ENCODE measurements at places on chromosomes 6 and 20. TPM values are rescaled to one million over a fixed set of nuclear protein-coding genes. Genes with fewer than 3 reads are reported as not detected.

The HRH3 gene
- not detected for total RNA-seq

The ZGPAT gene
- 7.0 TPM for total RNA-seq

The TAF11 gene
- 25.9 TPM for total RNA-seq

The NR2E1 gene
- not detected for total RNA-seq

The ASIP gene
- not detected for total RNA-seq

The BFSP1 gene
- 1.7 TPM for total RNA-seq

The HLA-DQB1 gene
- not detected for total RNA-seq

The DBNDD2 gene
- total RNA-seq: 5.0 TPM

The ADGRG6 gene
- 8.5 TPM for total RNA-seq

The AURKA gene
- 17.9 TPM for total RNA-seq

The SLC26A8 gene
- total RNA-seq: not detected

The LY6G6D gene
- total RNA-seq: not detected

The OLIG3 gene
- total RNA-seq: not detected

The SPDEF gene
- total RNA-seq: not detected

The PLEKHG1 gene
- 17.2 TPM for total RNA-seq

The DLK2 gene
- 0.22 TPM for total RNA-seq

The MYCT1 gene
- total RNA-seq: 256 TPM

The CYP24A1 gene
- total RNA-seq: not detected

The PROKR2 gene
- total RNA-seq: not detected

GRCh38 chr6:170082067-170082466, 208.8 kb downstream of the DLL1 start:
- no peak for DNase-seq

GRCh38 chr6:43748765-43749164, 21.2 kb upstream of the VEGFA start:
- no peak for DNase-seq

GRCh38 chr6:77341058-77341986, 122.0 kb downstream of the HTR1B start:
- DNase-seq: peak; percentile 11

DNA sequence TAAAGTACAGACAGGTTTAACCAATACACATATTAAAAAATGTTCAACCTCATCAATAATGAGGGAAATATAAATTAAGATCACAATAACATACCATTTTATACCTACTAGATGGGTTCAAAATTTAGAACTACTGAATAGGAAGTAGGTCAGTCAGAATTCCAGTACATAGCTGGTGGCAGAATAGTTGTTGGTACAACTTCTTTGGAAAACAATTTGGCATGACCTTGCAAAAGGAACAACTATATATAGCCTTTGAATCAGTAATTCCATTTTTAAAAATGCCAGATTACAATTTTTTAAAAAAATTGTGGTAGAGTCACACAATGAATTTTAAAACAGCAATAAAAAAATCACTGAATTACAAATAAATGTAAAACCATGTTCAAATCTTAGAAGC, 165.6 kb downstream of the CDK19 start:
- no peak for DNase-seq

DNA sequence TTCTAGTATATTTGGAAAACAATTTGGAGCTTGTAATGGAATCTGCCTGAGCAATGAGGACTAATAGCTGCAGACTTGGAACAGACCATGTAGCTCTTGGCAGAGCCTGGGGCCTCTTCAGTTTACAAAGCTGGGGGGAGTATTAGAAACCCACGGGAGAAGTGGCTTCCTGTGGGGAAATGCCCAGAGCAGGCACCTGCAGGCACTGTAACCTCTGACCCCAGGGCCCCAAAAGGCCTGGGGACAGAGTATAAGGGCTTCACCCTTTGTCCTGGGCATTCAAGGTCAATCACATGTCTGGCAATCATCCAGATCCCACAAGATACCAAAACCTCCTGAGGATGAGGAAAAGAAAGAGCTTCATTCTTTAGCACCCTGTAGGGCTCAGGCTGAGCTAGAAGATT, 19.4 kb downstream of the PKIG start:
- peak; percentile 69 for DNase-seq

DNA sequence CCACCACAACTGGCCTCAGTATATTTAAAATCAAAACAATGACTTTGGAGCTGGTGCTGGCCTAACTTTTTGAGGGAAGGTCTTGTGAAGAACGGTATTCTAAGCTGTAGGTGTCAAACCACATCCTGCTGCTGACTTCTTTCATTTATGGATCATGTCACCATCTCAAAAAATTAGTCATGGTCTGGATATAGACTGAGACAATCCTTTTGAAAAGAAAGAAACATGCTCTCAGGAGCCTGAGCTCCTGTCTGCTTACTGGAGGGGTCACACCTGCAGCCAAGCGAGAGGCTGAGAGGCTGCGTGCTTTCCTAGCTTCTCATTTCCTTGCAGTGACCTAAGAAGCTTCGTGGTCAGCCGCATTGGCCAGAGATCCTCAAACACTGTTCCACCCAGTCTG, 55.2 kb downstream of the TIAM2 start:
- DNase-seq: peak; percentile 55

GRCh38 chr6:5378331-5378730, 117.0 kb downstream of the FARS2 start:
- DNase-seq: no peak

DNA sequence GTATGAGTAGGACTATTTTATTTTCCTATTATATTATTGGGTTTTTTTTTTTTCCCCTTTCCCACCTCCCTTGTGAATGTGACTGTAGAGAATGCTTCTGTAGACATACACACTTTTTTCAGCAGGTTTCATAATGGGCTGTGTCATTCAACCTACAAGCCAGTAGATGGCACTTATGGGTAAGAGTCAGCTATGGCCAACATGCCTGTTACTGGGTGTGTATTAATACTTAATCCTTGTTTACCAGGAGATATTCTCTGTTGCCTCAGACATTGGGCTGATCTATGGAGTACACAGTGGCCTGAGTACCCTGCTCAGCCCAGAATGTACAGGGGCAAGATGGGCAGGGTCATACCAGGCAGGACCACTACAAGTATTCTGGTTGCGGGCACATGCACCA, 382.5 kb downstream of the EPHA7 start:
- DNase-seq: no peak

DNA sequence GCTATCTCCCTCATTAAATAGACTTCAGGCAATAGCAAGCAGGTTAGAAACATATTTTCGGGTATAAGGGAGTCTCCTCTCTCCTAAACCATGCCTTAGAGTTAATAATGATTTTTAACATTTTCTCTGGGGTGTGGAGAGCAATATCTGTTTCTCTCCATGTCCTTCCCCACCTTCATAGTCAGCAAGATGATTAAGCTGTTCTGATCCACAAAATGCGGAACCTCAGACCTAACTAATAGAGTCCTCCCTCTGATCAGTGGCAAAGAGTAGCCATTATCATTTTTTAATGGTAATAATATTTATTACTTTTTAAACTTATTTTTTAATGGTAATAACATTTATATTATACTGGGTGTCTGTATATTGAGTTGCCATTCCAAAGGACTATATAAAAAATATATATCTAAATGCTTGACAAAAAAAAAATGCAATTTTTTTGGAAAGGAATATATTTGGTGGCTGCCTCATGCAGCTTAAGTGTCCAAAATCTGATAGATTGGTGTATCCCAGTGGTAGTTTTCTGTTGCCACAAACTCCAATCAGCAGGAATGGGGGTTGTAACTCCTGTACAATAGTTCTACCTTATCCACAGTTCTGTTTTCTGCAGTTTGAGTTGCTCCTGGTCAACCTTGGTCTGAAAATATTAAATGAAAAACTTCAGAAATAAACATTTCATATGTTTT, 14.0 kb upstream of the BTN3A2 start:
- no peak for DNase-seq

DNA sequence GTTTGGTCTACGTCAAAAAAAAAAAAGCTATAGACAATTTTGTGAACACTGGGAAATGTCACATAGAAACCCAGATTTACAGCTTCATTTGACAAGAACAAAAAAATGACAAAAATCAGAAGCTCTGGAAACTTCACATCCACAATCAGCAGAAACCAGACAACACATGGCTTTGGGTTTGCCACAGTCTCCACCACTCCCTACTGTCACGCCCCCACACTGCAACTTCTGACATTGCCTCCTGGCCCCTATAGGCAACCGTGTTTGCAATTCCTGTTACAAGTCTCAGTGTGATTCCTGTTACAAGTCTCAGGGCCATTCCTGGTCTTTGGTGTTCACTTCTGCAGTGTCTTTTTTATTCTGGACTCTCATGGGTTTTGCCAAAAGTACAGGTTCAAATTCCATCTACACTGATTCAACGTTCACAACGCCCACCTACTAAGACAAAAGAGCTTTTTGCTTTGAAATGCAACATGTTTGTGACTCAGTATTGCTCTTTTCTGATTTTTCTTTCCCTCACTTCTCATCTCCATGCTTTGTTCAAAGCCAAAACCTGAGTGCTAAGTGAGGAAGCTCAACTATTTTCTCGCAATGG, 12.0 kb downstream of the CNKSR3 start:
- no peak for DNase-seq

DNA sequence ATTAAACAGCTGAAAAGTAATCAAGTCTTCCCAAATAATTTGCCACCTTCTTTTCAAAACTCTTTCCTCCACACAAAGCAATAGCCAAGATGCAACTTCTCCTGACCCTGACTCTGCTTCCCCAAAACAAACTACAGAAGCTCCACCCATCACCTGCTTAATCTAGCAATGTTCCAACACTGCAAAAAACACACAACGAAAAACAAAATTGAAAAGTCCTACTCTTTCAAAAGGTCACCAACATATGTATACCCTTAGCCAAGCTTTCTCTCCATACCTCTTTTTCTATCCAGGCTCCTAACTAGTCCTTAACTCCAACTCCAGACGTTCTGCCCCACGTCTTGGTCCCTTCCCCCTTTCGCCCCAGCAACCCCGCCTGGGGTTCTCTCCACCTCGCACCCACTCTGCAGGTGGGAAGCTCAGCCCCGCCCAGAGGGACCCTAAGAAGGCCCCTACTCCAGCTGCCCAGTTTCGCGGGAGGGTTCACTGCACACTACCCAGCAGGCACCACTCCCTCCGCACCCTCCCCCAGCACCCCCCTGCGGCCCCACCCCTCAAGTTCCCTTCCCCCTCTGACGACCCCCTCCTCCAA, 717 bp downstream of the CSNK2A1 start:
- DNase-seq: no peak

DNA sequence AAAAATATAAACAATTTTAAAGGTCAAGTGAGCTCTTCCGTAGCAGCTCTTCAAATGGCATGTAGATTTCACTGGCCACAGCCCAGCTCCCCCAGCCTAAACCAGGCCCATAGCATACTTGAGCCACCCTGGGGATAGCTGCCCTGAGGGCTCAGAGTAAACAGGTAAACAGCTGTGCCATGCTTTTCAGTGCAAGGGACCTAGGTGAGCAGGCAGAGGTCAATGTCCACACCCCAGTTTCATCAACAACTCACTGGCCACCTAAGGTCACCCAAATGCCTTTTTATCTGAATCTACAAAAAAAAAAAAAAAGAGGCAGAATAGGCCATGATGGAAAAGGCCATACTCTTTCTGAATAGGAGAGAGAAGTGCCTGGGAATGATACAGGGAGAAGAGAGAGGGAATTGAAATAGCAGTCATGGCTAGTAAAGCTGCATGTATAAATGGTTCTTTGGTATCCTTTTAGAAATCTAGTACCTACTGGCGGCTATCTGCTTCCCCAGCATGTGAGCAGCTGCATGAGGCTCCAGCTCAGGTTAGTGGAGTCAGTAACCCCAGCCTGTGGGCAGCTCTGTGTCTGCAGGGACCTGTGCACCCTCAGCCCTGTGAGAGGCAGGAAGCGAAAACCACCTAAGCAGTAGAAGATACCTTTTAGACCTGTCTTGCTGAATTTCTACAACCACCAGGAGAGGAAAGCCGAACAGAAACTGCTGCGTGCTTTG, 77.0 kb downstream of the FOXA2 start:
- DNase-seq: no peak

GRCh38 chr6:36268478-36269275, 1.2 kb upstream of the PNPLA1 start:
- no peak for DNase-seq

DNA sequence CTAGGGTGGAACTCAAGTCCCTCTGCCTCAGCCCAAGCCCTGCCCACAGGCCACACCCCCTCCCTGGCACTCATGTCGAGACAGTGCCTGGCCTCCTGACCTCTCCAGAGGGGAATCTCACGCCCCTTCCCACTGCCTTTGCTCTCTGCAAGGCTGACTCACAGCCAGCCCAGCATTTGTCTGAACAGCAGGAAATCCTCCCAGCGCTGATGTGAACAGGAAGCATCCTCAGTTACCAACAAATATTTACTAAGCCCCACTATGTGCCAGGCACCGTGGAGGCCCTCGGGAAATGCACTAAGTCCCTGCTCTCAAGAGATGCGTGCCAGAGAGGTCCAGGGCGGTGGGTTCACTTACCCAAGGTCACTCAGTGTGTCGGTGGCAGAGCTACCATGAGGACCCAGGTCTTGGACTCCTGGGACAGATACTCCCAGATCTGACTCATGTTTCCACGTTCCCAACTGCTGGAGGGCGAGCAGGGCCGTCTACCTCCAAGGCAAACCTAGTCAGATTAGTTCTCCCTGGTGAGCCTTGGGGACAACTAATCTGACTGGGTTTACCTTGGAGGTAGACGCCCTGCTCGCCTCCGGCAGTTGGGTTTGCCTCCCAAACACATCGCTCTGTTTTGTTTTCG, 7.8 kb downstream of the ADA start:
- peak; percentile 99 for DNase-seq

GRCh38 chr6:129606664-129607063, 103.3 kb downstream of the ARHGAP18 start:
- no peak for DNase-seq

DNA sequence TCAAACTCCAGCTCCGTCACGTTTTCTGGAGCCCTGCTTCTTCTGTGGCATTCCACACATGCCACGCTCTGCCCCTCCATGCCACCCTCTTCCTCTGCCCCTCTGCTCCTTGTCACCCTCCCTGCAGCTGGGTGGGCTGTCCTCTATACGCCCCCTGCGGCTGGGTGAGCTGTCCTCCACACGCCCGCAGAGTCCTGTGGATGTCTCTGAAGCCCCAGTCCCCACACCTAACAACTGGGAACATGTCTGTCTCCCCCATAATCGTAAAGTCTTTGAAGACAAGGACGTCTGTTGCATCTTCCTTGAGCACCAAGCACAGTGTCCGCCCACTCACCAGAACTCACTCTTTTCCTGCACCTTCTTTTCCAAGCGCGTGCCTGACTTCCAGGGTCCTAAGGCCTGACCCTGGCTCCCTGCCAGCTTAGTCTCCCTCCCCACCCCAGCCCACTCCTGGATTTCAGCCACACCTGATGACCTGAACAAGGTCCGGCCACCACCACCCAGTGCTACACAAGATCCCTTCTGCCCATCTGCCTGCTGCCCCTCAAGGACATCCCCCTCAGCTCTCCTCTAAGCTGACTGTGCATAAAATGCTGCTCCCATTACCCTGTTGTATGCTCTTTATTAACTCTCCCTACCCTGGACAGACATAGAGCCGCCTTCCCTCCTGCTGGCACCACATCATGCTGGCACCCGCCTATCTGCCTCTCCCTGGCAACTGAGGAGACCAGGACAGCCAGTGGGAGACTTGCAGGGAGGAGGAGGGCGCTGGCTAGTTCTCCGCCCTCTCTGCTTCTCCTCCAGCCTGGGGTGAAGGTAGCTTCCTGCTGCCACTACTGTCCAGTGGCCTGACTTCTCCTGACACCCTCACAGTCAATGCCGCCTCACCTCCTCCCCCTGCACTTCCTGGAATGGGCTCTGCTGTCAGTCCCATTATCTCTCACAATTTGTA, 10.7 kb upstream of the PRR18 start:
- no peak for DNase-seq
